ENCODE measurements at places on chromosomes 3 and 15.

GRCh38 chr15:47728886-47729285 lies 11.6 kb downstream of the SEMA6D start:
- DNase-seq = no peak

DNA sequence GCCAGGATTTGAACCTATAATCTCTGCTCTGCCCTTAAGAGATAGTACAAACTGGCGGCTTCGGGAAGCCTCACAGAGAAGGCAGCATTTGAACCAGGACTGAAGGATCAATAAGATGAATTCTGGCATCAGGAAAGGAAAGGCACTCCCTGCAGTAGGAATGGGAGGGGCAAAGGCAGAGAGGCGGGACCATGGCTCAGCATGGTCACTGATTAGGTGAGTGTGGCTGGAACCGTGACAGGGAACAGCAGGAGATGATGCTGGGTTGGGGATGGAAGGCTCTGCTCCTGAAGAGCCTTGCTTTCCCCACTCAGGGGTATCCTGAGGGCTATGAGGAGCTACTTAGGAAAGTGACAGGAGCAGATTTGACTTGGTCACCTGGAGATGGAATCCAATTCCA lies 158.5 kb downstream of the FEZF2 start:
- no peak for DNase-seq

DNA sequence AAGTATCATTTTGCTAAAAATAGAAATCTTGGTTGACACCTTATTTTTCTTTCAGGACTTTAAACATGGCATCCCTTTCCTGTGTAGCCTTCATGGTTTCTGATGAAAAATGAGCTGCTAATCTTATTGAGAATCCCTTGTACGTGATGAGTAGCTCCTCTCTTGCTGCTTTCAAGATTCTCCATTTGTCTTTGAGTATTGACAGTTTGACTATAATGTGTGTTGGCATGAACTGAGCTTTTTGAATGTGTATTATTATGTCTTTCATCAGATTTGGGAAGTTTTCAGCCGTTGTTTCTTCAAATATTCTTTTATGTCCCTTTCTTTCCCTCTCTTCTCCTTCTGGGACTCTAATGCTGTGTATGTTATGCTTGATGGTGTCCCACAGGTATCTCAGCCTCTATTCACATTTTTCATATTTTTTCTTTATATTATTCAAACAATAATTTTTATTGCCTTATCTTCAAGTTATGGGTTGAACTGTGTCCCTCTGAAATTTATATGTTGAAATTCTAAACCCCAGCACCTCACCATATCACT lies 4.1 kb upstream of the C3orf22 start:
- DNase-seq = no peak

- DNase-seq = no peak
Observed at GRCh38 chr15:56356616-56357015, 8.6 kb upstream of the TEX9 start.

- DNase-seq = no peak
Observed at GRCh38 chr15:61807281-61807929, 252.8 kb downstream of the VPS13C start.

DNA sequence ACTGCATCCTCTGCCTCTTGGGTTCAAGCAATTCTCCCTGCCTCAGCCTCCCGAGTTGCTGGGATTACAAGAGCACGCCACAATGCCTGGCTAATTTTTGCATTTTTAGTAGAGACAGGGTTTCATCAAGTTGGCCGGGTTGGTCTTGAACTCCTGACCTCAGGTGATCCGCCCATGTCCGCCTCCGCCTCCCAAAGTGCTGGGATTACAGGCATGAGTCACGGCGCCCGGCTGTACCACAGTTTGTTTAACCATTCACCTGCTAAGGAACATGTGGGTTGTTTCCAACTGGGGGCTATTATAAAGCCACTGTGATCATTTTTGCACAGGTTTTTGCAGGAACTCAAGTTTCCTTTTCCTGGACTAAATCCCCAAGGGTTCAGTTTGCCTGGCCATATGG lies 123.2 kb upstream of the RAP2B start:
- DNase-seq = no peak

DNA sequence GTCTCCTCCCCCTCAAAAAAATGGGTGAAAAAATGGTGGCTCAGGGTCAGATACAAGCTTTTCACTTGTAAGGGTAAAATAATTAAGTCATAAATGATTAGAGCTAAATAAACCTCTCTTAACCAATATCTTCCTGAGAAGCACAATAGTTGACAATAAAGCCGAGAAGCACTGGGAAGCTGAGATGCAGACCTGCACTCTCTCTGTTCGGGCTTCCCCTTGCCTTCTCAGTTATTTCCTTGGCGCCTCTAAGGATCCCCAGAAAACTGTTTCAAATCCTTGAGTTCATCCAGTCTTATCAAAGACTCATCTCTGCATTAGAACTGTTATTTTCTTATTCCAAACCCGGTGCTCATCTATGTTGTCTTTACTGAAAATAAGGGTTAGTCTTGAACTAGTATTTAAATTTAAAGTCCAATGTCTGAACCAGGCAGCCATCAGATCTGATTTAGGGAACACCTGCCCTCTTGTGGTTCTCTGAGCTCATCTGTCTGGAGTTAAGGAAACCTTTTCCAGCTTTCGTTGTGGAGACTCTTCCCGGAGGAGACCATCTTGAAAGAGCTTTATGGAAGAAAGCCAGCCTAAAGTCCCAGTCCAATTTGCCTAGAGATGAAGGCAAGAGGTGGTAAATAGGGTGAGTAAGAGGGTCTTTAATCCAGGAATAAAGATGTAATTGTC lies 256.4 kb upstream of the MCTP2 start:
- peak; percentile 58 for DNase-seq

- DNase-seq = no peak
Observed at GRCh38 chr3:174202561-174202960, 656.6 kb upstream of the NAALADL2 start.

DNA sequence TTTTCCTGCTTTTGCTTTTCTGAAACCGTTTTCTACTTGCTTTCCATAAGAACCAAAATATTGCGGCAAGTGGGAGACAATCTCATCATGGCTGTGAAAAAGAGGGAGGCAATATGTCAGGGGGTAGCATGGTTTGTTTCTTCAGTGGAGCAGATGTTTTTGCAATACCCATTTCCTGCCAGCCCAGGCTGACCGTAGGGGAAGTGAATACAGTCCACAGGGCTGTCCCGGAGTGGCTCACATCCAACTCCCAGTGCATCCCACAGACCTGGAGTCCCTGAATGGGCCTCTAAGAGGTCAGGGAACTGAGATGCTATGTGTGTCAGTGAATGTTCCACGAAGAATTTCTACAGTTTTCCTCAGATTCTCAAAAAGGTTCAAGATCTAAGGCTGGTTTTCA lies 69.6 kb downstream of the EPHB1 start:
- DNase-seq = no peak

DNA sequence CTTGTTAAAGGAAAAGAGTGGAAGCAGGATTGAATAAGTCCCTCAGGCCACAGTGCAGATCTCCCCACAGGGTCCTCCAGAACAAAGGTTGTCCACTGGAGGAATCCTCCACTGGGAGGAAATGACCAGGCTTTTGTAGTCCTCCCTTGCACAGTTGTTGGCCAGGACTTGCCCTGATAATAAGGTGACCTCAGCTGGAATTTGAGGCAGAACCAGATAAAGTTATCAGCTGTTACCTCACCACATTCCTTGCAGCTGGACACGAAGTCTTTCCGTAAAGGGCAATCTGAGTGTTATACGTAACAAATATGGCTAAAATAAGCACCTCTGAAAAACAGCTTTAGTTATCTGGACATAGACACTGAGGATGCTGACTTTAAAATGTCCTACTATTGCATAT lies 83.5 kb upstream of the NAALADL2 start:
- peak; percentile 5 for DNase-seq

GRCh38 chr3:196270499-196270898 lies 17.0 kb downstream of the PCYT1A start:
- DNase-seq = no peak
